CD4-positive, CD25-positive, alpha-beta regulatory T cell (primary cell): ENCODE measurements at places on chromosomes 2 and 18.

GRCh38 chr2:181170256-181170655, 189.9 kb downstream of the UBE2E3 start:
- DNase-seq, result no peak

DNA sequence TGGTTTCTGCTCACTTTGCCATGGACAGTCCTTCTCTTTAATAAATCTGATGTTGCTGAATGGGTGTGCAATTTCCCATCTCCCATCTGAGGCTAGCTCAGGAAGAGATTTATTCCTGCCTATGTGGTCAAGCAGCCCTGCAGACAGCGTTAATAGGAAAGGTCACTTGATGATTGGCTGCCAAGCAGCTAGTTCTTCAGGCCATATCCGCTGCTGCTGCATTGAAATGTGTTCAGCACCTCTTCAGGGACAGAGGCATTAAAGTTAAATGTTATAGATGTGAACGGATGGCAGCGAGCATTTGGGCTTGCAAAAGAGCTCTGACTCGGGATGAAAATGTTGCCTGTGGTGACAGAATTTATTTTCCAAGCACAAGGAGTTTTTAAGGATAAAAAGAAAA, 474.2 kb downstream of the PIK3C3 start:
- DNase-seq, result no peak

DNA sequence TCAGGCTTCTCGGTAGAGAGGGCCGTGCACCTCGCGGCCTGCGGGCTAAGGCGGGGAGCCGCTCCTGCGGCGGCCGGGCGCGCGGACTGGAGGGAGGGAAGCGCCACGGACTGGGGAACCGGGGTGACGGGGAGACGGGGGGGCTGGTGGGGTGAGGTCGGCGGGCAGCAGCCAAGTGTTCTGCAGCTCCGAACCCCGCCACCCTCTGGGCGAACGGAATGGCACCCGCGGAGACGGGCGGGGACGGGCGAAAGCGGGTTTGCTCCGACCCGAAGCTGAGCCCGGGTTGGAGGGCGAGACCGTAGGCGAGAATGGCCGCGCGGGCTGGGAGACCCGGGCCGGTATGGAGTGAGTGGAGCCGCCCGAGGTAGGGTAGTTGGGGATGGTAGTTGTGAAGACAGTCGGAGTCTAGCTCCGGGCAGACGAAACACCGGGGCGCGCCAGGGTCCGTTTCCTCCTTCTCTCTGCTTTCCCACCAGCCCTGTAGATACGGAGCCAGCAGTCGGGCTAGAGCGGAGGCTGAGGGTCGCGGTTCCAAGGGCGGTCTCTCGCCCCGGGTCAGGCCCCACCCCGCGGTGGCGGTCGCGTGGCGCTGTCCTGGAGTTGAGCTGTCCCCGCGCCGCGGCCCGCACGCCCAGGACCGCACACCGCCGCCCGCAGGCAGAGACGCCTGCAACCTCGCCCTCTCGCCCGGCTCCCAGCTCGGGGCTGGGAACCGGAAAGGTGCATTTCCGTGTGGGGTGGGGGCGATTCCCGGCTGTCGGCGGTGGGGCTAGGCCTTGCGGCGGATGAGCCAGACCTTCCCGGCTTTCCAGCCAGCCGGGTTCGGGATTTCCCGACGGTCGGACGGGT, 160.3 kb upstream of the SIX2 start:
- DNase-seq, result no peak

DNA sequence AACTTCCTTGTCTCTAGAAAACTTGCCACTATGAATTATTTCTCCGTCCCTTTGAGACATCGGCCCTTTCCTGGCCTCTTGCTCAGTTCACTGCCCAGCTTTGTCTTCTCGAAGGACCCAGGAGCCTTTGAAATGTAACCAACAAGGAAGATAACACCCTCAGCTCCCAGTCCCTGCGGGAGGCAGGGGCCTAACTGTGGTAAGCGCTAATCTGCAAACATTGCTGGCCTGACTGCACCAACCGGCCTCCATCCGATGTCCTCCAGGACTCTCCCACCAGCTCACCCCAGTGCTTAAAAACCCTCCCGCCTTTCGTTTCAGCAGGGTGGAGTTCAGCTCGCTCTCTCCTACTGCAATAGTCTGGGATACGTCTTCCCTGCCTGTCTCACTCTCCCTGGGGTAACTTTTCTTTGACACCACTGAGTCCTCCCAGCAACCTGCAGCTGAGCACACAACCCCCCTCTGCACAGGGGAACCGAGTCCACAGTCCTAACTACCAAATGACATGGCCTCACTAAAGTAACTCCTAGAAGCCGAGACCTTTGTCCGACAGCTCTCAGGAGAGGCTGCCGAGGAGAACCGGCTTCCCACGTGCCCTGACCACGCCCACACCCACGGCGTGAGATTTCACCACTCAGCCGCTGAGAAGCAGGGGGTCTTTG, 76.1 kb downstream of the MBP start:
- DNase-seq, result no peak

DNA sequence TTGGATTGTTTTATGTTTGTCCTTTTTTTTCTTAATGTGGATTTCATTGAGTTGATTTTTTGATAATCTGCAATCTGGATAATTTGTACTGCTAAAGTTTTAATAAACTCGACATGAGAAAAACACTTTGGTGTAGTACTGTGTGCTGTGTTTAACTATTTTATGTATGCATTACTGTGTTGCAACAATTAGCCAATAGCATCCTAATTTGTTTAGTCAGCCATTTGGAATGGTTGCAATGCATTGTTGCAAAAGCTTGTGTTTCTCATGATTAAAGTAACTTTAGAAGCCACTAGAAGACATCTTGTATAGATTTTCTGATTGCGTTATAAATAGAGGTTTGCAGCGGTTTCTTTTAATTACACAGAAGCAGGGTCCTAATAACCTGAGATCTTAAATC, 53.5 kb downstream of the PPIG start:
- DNase-seq, result no peak

GRCh38 chr18:77102259-77103040, 30.1 kb downstream of the MBP start:
- peak; percentile 89 for DNase-seq

DNA sequence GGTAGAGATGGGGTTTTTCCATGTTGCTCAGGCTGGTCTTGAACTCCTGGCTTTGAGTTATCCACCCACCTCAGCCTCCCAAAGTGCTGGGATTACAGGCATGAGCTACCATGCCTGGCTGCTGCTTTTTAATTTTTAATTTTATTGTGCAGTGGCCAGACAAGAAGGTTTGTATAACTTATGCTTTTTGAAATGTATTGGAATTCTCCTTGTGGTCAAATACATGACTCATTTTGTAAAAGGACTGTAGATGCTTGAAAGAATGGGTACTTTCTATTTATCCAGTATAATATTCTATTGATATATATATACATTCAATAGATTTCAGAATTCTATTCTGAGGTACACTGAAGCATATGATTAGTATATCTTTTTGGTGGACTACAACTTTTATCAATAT, 82.6 kb upstream of the ST3GAL5 start:
- no peak for DNase-seq

- no peak for DNase-seq
These were observed 55.0 kb upstream of the MCFD2 start for GRCh38 chr2:46970334-46971288.

GRCh38 chr18:50179465-50179864, 15.5 kb downstream of the MYO5B start:
- DNase-seq, result no peak

DNA sequence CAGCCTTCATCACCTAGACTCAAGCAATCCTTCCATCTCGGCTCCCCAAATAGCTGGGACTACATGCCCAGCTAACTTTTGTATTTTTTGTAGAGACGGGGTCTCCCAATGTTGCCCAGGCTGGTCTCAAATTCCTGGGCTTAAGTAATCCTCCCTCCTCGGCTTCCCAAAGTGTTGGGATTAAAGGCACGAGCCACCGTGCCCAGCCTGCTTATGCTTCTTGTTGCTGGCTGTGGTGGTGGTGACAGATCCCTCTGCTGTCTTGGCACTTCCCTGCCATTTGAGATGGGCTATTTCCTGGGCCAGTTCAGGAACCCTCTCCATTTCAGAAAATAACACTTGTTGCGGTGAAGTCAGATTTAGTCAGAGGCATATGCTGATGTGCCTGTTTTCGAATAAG, 28.8 kb downstream of the GATA6 start:
- DNase-seq, result no peak

DNA sequence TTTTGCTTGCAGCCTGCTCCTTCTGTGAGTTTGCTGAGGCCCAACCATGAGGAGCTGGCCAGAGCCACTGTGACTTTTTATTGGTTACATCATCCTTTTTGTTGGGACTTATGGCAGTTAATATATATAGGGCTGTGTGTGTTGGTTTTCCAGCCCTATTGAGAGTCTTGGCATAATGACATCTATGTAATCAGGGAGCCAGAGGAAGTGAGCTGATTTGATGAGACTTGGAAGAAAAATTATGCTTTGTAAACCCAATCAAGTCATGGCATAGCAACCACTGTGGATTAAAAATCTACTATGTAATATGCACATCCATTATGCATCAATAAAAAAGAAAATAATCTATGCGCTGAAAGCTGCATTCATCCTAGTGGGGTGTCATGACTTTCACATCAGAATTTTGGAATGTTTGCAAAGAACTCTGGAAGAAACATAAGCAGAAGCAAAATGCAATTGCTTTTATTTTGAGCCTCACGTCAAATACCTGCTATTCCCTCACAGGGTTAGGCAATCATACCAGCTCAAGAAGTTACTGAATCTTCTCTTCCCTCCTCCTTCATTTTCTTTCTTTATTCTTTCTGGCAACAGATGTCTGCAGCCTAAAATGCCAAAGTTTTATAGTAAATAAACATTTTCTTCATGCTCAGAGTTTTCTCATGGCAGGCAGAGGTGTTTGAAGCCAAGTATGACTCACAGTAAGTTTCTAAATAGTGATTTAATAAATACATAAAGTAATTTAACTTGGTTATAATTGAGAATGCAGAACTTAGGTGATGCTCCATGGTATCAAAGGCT, 308.5 kb downstream of the KCNS3 start:
- DNase-seq, result no peak

- DNase-seq, result peak; percentile 62
These were observed 78.2 kb downstream of the UBE2E3 start for GRCh38 chr2:181058378-181059269.

DNA sequence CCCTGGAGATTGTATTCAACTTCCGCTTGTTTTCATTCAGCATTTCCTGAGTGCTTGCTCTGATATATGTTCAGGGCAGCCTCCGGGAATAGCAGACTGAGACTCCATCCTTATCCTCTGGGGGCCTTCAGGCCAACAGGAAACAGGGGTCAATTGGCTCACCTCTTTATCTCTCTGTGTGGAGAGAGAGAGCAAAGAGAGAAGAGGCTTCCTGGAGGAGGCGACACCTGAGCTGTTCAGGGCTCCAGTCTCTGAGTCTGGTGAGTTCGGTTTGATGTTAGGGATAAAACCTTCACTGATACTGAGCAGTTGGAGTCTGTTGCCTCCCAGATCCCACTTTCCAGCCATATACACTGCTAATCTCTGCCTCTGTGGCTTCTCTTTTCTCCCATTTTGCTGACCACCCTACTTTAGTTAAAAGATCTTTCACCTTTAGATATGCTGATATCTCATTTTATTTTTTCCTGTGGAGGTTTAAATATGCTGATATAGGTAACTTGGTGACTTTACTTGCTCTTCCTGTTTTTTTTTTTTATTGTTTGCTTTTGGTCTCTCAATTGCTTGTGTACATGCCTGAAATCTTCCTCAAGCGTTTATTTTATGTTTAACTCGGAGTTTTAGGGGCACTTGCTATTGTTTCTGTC, 56.9 kb downstream of the KCNS3 start:
- no peak for DNase-seq

- no peak for DNase-seq
These were observed 134.6 kb downstream of the BABAM2 start for GRCh38 chr2:28025123-28025522.

- DNase-seq, result no peak
These were observed 2.3 kb downstream of the MYO1B start for GRCh38 chr2:191247381-191248057.

DNA sequence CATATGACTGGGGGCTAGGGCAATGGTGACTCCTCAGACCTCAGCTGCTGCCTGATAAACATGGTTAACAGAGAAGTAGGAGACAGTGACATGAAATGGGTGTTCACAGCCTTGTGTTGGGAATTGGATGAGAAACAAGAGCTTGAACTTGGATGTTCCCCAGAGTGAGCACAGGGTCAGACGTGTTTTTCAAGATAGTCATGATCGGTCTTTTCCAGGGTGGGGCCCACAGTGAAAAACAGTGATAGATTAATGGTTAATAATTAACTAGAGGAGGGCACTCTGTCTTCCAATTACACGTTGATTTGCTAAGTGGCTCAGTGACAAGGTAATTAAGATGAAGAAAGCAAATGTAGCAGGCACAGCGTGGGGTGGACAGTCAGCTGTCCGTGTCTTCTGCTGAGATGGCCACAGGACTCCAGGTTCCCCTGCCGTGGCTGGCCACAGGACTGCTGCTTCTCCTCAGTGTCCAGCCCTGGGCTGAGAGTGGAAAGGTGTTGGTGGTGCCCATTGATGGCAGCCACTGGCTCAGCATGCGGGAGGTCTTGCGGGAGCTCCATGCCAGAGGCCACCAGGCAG, at the start of gene UGT1A3:
TSS of gene UGT1A3 (plus strand) at position 320 of the 579 bp plus-strand sequence. CDS start at position 405, 85 bp downstream.
- DNase-seq, result no peak

DNA sequence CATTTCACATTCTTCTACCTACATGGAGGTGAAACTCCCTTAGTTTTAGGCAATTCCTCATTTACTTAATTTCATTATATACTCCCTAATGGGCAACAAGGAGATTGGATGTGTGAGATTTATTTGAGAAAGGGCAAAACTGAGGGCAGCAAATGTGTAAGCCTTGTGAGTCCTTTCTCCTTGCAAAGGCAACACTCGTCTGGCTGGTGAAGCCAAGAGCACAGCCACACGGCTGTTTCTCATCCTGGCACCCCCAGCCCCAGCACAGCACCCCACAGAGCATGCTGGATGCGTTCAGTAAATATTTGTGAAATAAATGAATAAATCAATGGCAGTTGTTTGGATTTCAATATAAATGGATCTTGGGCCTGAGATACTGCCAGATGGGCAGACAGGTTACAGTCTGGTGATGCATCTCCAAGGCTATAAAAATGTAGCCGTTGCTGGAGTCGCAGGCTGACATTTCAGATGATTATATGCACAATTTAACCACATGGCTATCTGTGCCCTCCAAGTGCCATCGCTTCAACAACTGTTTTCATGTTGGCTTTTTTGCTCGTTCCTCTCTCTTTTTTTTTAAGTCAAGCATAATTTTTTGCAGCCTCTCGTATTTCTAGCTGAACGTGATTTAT, 154.1 kb upstream of the REV1 start:
- no peak for DNase-seq

GRCh38 chr2:112791019-112791418, 6.7 kb upstream of the IL1A start:
- DNase-seq, result no peak

GRCh38 chr2:74694281-74694680, 40.2 kb downstream of the SEMA4F start:
- DNase-seq, result no peak

- no peak for DNase-seq
These were observed 41.1 kb downstream of the LIMS1 start for GRCh38 chr2:108575132-108575966.

- no peak for DNase-seq
These were observed 138.7 kb upstream of the PID1 start for GRCh38 chr2:229409751-229410181.

- no peak for DNase-seq
These were observed 11.4 kb downstream of the ASIC4 start for GRCh38 chr2:219525533-219526232.
